ENCODE measurements at places on chromosomes 7 and 10.
A peak's percentile ranks its signal among the peaks of the same experiment; 100 is the strongest.

DNA sequence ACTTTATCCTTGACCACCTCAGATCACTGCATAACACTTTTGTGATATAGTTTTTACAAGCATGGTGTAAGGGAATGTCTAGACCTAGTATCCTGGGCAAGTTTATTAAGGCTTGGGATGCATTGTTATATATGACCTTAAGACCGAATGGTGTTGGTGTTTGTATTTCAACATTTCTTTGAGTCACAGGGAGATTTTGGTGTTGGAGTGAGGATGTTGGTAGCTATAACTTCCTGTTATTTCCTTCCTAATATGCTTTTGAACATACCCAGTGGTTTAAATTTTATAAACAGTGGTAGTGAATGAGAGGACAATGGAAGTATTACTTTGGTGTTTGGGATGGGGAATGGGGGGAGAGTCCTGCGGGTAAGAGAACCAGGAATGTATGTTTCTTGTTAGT, 2.6 kb downstream of the EXOC4 start:
- no peak for DNase-seq

GRCh38 chr10:133257489-133258065, 19.1 kb downstream of the ADAM8 start:
- peak; percentile 44 for DNase-seq

DNA sequence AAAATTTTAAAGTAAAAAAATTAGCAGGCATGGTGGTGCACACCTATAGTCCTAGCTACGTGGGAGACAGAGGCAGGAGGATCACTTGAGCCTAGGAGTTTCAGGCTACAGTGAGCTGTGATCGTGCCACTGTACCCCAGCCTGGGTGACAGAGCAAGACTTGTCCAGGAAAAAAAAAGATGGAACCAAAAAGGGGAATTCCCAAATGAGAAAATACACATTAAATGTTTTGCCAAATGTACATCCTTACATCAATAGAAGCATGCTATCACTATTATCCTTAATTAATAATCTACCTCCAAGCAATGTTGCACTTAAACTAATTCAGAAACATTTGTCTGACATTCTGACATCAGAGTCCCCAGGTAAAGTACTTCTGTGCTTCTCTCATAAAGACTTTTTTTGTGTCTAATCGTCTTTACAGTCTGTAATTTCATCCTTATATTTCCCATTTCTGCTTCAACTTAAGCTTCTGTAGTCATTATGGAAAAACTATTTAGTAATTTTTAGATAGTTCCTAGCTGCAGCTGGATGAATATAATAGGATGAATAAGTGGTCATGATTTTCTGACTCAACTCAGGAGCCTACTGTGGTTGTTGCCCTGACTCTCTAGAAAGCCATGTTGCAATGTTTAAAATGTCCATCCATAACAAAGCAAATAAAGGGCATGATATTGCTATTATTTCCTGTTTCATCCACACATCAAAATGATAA, 57.7 kb downstream of the MYPN start:
- no peak for DNase-seq

GRCh38 chr7:92835261-92835850, 1.0 kb downstream of the CDK6 start:
- peak; percentile 72 for DNase-seq

GRCh38 chr7:158786898-158787297, 42.4 kb downstream of the ESYT2 start:
- no peak for DNase-seq

- no peak for DNase-seq
Observed at GRCh38 chr7:43956027-43956426, 29.8 kb downstream of the UBE2D4 start.

DNA sequence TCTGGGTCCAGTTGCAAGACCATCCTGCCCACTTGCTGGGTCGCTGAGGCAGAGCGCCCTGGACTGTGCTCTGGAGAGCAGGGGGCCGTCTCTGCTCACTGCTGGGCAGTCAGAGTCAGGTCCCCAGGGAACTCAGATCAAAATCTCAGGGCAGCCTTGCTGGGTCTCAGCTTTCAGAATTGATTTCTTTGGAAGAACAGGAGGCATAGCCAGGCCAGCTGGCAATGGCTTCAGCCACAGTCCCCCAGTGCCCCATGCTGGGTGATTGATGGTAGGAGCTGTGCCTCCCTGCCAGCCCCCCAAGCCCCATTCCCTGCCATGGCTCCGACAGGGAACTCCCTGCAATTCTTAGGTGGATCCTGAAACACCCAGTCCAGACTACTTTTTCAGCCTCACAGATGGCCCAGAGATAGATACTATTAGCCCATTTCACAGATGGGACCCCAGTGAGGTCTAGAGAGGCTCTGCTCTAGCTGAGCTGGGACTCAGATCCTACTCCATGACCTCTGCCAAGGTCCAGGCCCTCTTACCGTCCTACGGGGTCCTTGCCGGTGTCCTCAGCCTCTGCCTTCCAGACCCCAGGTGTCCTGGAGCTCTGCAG, 467 bp downstream of the MMRN2 start:
- DNase-seq: no peak

DNA sequence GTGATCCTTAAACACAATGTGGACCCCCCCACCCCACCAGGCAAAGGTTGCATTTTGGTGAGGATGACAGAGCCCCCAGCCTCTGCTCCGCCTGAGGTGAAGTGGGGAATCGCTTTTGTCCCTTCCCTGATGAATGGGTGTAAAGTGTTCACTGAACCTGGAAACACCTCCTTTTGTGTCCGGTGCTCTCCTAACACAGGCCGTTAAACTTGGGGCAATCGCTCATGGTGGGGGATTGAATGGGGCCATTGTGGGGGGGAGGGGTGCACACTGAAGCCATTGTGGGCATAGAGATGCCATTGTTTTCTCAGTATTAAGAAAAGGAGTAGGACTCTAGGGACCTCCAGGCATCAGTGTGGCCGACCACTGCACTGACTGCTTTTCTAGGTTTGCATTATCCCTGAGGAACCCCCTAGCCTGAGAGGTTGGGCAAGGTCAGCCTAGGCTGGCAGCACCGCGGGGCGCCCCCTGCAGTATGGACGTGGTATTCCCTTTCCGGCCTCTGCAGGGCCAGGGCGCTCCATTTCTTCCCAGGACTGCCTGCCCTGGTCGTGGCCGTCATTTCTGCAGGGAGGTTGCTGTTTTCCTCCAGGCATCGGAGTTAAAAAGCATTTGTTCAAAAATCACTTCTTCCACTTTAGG, 158.3 kb downstream of the TCF7L2 start:
- no peak for DNase-seq

GRCh38 chr7:37429435-37429791, 19.3 kb downstream of the ELMO1 start:
- peak; percentile 5 for DNase-seq

- no peak for DNase-seq
Observed at GRCh38 chr7:135617781-135618180, 44.5 kb upstream of the STMP1 start.

- DNase-seq: no peak
Observed at GRCh38 chr10:127227663-127228062, 31.3 kb upstream of the INSYN2A start.

GRCh38 chr10:1627945-1628344, 109.4 kb downstream of the ADARB2 start:
- no peak for DNase-seq

GRCh38 chr7:82449910-82450309, 6.3 kb upstream of the CACNA2D1 start:
- DNase-seq: no peak

DNA sequence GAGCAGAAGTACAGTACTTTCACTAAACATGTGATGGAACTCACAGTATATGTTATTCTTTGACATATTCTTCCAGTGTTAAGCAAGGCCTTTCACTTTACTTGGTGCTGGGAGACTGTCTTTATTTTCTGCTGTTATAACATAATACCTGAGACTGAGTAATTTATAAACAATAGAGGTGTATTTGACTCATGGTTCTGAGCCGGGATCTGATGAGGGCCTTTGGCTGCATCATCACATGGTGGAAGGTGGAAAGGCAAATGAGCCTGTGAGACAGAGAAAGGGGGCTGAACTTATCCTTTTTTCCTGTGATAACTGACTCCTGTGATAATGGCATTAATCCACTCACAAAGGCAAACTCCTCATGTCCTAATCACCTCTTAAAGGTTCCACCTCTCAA, 1.4 kb downstream of the SUPV3L1 start:
- no peak for DNase-seq

DNA sequence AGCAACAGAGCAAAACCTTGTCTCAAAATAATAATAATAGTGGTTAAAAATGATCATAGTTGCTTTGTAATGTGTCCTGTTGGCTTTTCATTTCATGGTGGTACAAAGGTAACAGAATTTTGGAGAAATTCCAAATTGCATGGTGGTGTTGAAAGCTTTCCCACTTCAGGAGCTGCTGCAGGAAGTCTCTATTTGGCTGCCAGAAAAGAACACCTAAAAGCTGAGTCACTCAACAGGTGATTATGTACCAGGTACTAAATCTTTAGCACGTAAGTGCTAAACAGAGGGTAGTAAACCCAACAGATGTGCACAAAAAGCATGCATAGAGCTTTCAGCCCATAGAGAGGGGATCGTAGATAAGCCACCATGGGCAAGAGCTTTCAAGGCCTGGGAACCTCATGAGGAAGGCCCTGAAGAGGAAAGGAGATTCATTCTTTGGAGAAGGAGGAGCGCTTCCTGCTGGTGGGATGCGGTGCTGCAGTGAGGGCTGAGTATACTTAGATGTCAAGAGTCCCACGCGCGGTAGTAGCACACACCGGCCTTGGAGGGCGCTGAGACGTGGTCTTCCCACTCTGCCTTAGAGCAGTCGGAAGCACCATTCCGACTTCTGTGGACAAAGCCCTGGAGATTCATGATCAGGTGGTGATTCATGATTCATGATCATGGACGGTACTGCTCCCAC, 118.7 kb downstream of the RALA start:
- no peak for DNase-seq

DNA sequence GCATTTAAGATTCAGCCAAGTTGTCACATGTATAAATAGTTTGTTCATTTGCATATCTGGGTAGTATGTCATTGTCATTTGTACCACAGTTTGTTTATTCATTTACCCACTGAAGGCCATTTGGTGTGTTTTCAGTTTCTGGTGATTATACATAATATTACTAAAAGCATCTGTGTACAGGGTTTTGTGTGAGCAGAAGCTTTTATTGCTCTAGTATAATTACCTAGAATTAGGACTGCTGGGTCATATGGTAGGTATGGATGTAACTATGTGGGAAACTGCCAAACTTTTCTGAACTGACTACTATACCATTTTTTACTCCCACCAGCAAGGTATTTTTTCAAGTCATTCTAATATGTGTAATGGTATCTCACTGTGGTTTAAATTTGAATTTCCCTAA, 584.0 kb upstream of the GHITM start:
- DNase-seq: no peak

GRCh38 chr7:26055241-26055640, 96.8 kb upstream of the NFE2L3 start:
- no peak for DNase-seq

- peak; percentile 25 for DNase-seq
Observed at GRCh38 chr7:115015619-115016018, 93.7 kb downstream of the MDFIC start.

DNA sequence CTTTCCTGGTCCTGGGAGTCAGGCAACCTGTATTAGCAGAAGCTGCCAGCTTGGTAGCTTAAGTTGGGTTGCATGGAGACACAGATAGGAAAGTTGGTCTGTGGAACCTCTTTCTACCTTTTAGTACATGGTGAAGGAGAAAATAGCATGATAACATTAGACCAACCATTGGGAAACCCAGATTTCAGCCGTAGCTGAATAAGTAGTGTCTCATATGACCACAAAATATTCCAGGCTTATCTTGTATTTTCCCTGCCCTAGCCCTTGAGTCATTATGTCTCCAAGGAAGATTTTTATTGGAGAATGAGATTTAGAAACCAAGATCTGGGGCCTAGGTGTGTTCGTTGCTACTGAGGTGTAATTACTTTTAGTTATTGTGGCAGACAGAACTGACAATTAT, 67.2 kb downstream of the CCSER2 start:
- no peak for DNase-seq

- no peak for DNase-seq
Observed at GRCh38 chr10:72270607-72271281, 3.0 kb upstream of the DDIT4 start.

DNA sequence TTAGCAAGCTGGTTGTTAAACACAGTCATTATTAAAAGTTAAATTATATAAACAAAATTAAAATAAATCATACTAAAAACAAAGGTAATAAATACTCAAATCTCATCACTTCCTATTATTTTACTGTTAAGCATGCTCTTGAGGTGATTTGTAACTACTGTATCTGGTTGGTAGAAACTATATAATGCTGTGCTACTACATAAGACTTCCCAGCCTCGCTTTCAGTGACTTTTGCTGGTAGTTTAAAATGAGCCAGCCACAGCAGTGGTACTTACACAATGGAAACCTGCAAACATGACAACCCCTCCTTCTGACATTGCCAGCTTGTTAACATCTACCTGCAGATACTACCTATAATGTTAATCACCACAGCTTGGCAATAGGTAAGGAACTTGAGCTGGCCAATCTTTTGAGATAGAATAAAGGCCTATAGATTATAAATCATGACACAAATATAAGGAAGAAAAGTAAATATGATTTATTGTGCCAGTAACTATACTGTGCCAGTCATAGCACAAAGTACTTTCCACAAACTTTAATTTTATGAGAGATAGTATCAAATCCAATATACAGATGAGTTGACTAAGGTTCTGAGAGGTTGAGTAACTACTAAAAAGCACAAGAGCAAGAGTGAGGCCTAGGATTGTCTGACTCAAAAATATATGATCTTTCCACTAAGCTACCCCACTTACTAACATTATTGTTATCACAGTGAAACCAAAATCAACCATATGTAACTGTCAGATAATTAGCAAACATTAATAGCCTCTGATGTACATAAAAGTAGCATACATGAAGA, 181.1 kb upstream of the ASAH2 start:
- DNase-seq: no peak

GRCh38 chr7:102888561-102889233, 24.1 kb upstream of the LRRC17 start:
- no peak for DNase-seq

- DNase-seq: no peak
Observed at GRCh38 chr10:10996966-10997620, 20.6 kb upstream of the CELF2 start.

- DNase-seq: no peak
Observed at GRCh38 chr10:86821388-86821999, 65.1 kb downstream of the BMPR1A start.

DNA sequence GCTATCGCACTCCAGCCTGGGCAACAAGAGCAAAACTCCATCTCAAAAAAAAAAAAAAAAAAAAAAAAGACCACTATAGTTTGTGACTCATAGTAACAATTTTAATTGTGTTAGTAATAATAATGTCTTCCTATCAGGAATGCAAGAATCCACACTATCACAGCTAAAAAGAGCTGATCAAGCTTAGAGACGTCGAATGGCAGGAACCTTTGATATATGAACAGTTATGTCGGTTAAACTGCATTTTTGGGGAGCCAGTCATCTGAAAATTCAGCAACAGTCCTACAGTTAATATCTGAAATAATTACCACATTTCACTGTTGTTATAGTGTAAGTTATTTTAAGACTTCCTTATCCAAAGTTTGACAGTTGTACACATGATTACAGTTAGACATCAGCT, 8.8 kb downstream of the PHYH start:
- DNase-seq: no peak

GRCh38 chr10:79158402-79159097, 89.8 kb downstream of the ZMIZ1 start:
- no peak for DNase-seq

GRCh38 chr10:70560511-70560941, 42.0 kb downstream of the PRF1 start:
- DNase-seq: no peak

All from kidney glomerular epithelial cell (primary cell).